Stimulated activated CD8-positive, alpha-beta memory T cell treated with anti-CD3 and anti-CD28 coated beads, Interleukin-7, amount 100 ng/mL, for 4 hours (primary cell): ENCODE measurements at places on chromosomes 3 and 15.

DNA sequence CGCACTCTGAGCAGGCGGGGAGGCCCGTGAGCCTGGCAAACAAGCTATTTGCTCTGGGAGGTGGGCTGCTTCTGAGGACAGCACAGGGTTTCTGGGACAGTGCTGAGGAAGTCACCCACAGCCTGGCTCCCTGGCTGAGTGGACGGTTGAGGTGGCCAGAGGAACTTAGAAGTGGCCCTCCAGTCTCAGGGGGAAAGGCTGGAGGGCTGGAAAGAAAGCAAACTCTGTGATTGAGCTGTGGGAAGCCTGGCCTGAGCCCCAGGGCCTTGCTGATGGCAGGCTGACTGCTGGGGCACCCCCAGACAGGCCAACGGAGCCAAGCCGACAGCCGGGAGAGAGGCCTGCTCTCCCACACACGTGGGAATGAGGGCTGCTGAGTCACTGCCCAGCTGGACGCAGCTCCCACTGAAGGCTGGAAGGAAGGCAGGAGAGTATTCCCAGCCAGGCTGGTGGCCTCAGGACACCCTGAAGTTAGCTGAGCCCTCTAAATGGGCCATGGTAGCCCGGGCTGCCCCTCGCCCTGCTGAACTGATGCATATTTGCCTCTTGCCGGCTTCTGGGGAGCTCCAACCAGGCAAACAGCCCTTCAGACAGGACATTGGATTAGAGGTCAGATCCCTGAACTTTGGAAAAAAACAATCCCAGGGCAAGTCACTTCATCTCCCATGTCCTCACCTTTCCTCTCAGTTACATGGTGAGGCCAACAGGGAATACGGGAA, 98.0 kb upstream of the TLE3 start:
- DNase-seq: no peak

GRCh38 chr3:97360804-97361203, 403.8 kb upstream of the ARL6 start:
- no peak for DNase-seq

DNA sequence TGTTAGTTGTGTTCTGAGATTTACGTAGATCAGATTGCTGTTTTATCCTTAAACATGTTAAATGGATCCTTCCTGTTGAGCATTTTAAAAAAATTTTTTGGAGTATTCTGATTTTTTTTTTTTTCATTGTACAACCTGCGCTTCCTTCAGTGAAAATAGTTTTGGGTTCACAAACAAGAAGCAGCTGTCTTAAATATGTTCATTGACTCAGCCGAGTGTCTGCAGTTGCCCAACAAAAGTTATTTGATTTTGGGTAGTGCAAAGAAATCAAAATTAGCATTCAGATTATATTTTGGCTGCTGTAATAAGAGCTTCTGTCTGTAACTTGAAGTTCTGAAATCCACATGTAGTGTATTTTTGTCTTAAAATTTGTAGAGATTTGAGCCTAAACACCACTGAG, 148.2 kb downstream of the BBX start:
- no peak for DNase-seq

DNA sequence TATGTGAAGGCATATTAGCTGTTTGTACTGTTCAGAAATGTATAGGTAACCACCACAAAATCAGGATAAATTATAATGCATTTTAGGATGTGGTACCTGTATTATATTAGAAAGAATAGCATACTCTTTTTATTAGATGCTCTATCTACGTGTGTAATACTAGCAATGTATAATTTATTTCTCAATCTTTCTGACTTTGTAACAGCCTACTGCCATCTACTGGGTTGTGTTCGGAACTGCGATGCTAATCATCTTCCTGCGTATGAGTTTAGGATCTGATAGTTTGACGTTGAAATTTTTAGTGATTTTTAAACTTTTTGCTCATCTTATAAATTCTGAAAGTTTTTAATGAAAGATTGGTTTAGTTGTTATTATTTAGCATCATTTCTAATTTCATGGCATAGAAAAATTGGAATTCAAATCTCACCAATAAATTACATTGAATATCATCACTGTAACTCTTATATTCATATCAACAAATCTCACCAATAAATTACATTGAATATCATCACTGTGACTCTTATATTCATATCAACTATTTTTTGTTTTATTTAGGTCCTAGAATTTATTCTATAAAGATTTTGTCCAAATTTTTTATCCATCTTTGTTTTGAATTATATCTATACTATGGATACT, 322.7 kb upstream of the ZNF717 start:
- DNase-seq: no peak

GRCh38 chr15:31511707-31512310, 185.2 kb downstream of the KLF13 start:
- peak; percentile 46 for DNase-seq

DNA sequence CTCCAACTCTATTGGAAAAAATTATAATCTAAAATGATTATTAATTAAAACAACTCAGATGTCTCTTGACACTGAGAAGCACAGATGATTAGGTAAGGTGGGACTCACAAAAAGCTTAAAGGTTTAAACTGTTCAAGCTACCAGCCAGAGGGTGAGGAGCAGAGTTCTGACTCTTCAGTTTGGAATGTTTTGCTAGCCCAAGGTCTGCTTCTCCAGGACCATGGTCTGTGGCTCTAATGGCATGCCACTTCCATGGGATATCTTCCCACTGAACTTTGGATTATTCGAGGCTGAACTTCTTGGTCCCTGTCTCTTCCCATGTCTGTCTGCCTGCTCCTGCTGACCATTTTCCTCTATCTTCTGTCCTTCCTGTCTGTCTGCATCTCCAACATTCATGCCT, 49.2 kb downstream of the CACNA2D3 start:
- no peak for DNase-seq

DNA sequence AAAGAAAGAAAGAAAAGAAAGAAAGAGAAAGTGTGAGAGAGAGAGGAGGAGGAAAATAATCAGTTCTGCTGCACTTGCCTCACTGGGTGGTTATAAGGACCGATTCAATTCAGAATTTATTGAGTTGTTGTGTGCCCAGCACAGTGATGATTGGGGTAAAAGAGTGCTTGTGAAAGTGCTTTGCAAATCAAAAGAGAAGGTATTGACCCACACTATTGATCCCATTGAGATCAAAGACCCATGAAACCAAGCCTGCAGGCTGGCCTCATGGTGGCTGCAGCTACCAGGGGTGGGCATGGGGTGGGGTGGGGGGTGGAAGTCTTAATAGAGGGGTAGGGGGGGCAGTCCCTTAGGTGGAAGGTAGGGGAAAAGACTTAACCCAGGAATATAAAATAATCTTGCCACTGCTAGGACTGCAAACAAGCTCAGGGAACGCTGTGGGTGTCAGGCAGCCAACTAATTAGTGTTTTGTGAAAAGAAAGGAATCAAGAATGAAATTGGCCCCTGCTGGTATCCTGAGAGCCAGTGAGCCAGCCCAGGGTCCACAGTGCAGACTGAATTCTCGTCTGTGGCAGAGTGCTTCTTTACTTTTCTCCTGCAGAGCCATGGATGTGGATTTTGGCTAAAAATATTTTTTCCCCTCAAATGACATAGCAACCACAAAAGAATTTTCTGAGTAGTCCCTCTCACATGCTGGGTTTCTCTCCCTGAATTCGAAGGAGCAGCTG, 34.2 kb downstream of the CLEC3B start:
- no peak for DNase-seq

GRCh38 chr15:31372635-31373091, 46.0 kb downstream of the KLF13 start:
- DNase-seq: no peak

- DNase-seq: no peak
These were observed 25.4 kb upstream of the PSMD6 start for GRCh38 chr3:64048631-64049061.

DNA sequence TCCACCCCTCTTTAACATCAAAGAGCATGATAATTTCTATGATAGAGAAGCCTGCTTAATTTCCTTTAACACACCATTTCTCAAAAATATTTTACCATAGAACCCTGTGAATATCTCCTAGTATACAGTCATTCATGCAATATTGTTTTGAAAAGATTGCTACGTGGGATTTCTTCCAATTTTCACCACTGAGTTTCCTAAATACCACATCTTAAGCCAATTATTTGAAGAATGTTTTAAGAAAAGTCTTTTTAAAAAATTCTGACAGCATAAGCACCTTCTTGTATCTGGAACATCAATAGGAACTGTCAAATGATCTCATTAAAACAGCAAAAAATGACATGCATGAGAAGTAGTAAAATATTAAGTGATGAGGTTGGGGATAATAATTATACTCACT, 1126.7 kb downstream of the TUSC7 start:
- no peak for DNase-seq

DNA sequence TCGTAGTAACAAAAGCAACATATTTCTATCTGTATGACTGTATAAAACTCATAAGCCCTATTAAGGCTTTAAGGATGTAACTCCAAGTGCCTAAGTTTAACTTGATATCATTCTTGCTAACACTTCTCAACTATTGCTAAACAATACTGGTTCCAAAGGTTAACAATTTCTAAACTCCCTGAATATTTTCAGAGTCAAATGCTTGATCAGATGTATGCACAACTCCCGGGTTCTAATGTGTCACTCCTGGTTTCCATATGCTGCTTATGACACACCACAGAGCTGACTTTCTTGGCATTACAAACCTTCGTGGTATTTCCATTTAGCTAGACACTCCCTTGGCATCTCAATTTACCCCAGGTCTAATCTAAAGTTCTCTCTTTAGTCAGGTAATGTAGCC, 26.3 kb downstream of the DZIP1L start:
- DNase-seq: no peak

DNA sequence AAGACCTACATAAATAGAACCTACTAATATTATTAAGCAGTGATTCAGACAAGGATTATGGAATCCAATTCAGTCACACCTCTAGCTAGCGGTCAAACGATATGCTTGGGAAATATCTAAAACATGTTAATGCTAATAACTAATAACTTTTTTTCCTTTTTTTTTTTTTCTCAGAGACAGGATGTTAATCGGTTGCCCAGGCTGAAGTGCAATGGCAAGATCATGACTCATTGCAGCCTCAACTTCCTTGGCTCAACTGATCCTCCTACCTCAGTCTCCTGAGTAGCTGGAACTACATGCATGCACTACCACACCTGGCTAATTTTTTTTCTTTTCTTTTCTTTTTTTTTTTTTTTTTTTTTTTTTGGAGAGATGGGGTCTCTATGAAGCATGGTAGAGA, 124.1 kb downstream of the NR2E3 start:
- DNase-seq: no peak
